SHP77 (cell line): ENCODE measurements at places on chromosomes 6 and 20.
A peak's percentile ranks its signal among the peaks of the same experiment; 100 is the strongest.

DNA sequence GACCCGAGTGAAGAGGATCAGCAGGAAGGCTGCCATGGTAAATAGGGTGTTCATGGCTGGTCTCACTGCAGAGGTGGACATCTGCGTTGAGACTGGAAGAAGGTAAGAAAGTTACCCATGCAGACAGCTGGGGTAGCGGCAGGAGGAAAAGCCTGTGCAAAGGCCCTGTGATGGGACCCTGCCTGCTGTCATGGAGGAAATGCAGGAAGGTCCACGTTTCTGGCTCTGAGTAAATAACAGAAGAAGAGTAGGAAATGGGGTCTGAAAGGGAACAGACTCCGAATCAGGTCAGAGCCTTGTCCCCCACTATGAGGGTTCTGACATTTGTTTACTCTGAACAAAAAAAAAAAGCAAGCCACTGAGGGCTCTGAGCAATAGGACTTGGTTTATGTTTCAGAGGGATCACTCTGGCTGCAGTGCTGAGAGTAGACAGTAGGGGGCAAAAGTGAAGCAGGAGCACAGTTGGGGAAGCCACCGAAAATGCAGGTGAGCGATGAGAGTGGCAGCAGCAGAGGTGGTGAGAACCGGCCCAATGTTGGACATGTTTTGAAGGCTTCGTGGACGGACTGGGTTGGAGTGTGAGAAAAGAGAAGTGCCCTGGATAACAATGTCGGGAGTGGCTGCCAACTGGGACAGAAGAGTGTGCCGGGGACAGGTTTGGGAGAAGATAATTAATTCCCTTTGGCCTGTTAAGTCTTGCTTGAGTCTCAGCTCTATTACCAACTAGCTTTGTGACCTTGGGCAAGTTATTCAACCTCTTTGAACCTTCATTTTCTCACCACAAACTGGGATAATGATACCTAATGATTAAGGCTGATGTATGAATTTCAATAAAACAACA is 57.9 kb upstream of the MAP7 start:
- DNase-seq: peak; percentile 41

DNA sequence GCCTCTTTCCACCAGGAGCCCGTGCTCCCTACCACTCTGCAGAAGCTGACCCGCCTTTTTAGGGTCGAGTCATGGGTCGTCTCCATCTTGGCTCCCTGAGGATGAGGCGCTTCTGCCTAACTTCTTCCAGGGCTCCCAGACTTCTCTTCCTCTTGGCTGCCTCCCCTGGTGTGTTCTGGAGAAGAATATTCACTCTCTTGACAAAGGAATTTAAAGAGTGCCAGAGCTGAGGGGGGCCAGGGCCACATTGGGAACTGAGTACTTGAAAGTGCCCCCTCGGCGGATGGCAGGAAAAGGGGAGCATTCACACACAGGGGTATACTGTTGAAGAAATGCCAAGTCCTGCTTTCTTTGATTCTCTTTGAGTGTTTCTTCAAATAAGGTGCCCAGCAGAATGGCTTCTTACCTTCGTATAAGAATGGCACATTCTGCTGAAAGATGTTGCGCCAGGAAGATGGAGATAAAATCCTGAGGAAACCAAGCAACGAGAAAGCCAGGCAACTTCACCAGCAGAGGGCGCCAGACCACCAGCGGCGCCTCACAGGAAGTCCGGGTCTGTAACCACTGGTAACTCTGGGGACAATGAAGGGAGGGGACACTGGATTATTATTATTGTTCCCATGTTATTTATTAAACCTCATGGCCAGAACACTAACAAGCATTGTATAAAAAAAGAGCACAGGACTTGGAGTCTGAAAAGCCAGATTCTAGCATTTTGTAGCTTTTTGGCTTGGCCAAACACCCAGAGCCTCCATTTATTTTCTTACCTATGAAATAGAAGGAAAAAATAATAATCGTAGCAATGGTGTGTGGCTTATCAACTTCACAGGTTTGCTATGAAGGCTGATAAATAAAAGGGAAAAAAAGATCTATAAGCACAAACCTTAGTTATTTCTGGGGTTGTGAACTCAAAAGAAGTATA is 176.7 kb downstream of the HACE1 start:
- peak; percentile 49 for DNase-seq

- DNase-seq: no peak
Observed at GRCh38 chr20:39398656-39399055, 436.5 kb downstream of the DHX35 start.

DNA sequence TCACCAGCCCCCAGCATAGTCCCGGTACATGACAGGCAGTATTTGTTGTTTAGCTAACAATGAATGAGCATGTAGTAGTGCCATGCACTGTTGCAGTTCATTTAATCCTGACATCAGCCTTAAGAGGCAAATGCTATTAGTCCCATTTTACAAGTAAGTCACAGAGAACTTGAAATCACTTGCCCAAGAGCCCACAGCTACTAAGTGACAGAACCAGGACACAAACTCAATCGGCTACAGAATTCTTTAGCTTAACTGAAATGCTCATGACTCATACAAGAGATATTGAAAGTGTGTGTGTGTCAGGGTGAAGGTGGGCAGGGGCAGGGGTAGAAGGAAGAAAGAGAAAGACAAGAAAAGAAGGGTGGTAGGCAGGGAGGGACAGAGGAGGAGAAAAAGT is 52.7 kb downstream of the UNC5CL start:
- DNase-seq: no peak

DNA sequence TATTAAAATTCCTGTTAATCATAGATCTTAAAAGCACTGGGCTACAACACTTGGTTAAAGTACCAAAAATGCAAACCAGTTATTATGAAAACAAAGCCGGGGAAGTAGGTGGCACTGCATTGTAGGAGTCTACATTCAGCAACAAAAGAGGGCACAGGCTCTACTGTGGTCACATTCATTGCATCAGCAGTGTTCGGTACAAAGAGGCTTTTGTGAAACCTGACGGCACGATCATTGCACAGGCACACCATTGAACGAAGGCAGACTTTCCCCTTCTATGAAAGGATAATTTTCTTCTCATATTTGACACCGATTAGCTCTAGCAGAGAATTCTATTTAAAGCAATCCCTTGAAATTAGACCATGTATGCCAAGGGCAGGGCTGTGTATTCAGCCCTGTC is 44.6 kb upstream of the AGPAT4 start:
- DNase-seq: no peak

- no peak for DNase-seq
Observed at GRCh38 chr6:83226517-83226916, 33.4 kb downstream of the RWDD2A start.

DNA sequence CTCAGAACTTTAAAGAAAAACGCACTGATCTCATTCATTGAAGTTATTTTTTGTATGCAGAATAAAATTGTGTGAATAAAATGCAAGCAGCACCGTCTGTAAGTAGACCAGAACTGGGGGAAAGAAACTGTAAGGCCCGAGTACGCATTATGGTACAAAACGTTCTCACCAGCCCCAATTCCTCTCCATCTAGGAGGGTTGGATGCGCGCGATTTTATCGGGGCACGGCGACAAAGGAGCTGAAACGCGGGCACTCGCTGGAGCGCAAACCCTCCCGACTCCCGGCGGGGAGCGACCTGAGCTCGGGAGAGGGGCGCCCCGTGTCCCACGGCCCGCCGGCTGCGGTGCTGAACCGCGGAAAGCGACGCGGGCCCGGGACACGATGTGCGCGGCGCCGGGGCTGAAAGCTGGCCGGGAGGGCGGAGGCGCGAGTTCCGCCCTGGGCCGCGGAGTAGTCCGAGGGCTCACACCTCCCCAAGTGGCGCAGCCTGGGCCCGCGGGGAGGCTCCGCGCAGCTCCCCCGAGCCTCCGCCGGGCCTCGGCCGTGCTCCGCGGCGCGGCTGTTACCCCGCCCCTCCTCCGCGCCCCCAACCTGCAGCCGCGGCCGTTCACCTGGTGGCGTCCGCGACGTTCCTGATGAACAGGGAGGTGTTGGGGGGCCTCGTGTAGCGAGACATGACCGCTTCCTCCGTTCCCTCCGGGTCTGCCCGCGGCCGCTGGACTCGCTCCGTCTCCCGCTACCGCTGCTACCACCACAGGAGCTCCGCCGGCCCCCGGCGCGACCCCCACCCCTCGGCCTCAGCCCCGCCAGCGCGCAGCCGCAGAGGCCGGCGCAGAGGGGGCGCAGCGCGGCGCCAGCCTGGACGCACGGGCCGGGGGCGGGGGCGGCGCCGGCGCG is at the start of gene SRSF12:
Gene SRSF12 (minus strand): TSS at position 861 of the 898 bp plus-strand sequence. CDS start 184 bp downstream, at position 677.
- DNase-seq: peak; percentile 27

- peak; percentile 10 for DNase-seq
Observed at GRCh38 chr20:58692579-58693225, at the start of gene NPEPL1. TSS of gene NPEPL1 (plus strand) at chr20:58692800. CDS start at chr20:58692901, 101 bp downstream.

GRCh38 chr20:41068806-41069205 is 40.2 kb downstream of the TOP1 start:
- DNase-seq: no peak

GRCh38 chr6:79777713-79778579 is 146.8 kb downstream of the SH3BGRL2 start:
- DNase-seq: peak; percentile 67

- DNase-seq: no peak
Observed at GRCh38 chr6:161270116-161270515, 3.7 kb downstream of the AGPAT4 start.

GRCh38 chr6:42338744-42339222 is 112.9 kb downstream of the TRERF1 start:
- DNase-seq: no peak

DNA sequence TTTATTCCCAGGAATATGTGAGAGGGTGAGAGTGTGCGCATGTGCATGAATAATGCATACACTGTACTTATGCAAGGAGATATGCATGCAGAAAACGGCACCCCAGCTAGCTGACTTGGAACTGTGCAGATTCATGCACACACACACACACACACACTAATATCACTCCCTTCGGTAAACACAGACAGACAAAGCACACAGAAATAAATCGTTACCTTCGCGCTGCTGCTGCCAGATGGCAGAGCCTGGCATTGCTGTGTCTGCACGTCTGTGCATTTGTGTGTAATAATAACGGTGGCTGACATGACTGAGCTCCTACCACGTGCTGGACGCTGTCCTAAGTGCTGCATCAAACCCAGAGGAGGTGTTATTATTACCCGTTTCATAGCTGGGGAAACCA is 36.8 kb downstream of the PREX1 start:
- peak; percentile 85 for DNase-seq

DNA sequence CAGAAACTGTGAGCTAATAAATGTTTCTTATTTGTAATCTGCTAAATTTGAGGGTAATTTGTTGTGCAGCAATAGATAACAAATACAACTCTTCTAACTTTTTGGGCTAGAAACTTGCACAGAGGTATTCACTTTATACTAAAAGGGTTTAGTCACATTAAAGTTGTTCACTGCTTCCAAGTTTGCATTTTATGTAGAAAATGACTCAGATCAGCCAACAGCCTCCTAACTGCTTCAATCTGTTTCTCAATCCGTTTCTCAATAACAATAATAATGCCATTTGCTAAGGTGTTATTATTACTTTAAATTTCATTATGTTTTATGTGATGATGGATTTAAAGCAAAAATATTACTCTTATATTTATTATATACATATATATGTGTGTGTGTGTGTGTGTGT is 213.9 kb downstream of the CENPW start:
- no peak for DNase-seq

DNA sequence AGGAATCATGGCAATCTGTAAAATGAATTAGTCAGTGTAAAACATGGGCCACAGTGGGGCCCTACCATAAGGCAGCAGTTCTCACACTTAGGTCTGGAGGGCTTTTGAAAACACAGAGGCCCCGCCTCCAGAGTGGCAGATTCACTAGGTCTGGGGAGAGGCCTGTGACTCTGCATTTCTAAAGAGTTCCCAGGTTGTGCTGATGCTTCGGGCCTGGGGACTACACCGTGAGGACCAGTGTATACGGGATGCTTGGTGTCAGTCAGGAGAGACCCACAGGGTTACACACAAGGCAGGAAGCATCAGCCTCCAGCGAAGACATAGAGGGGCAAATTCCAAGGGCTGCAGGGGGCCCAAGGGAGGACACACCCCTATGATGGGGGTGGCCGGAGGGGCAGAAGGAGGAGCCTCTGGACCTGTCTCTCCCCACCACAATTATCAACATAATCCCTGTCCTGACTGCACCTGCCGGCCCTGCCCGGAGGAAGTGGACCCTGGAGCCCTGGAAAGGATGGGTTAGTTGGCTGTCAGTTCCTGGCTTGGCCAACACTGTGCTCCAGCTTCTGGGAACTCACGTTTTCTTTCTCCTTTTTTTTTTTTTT is 46.7 kb downstream of the FGD2 start:
- no peak for DNase-seq

DNA sequence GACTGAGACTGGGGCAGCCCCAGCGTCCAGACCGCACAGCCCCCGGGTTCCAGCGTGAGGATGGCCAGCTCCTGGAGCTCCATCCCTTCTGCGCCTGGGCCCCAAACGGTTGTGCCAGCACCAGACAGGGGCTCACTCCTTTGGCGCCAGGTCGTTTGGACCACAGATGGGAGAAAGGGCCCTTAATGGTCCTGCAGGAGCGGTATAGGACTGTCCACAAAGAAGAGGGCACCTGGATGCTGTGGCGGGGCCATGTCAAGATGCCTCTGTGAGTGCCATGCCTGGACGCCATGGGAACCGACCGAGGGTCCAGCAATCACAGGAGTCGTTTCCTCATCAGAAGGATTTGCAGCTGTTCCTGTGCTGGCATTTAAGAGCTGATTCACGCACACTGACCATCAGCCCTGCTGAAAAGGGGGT is 82.7 kb downstream of the DLL1 start:
- DNase-seq: no peak

DNA sequence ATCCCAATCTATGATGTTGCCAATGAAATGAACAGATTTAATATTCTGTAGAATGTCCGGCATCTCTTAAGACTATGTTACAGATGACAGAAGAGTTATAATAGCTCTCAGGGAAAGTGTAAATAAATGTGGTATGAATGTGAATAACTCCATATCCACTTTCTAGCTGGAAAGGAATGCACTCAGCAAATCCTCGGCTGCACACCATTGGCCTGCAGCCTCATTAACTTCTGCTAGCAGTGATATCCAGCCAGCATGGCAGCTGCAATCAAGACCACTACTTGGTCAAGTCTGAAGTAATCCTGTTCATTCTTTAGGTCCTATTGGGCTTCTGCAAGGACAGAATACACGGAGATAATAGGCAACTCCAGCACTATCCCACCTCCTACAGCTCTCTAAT is 17.3 kb upstream of the MICA start:
- DNase-seq: no peak
